Activated CD4-positive, alpha-beta T cell treated with anti-CD3 and anti-CD28 coated beads, Interleukin-2, amount 50 U/mL, for 48 hours (primary cell): ENCODE measurements at places on chromosomes 16 and 17.

DNA sequence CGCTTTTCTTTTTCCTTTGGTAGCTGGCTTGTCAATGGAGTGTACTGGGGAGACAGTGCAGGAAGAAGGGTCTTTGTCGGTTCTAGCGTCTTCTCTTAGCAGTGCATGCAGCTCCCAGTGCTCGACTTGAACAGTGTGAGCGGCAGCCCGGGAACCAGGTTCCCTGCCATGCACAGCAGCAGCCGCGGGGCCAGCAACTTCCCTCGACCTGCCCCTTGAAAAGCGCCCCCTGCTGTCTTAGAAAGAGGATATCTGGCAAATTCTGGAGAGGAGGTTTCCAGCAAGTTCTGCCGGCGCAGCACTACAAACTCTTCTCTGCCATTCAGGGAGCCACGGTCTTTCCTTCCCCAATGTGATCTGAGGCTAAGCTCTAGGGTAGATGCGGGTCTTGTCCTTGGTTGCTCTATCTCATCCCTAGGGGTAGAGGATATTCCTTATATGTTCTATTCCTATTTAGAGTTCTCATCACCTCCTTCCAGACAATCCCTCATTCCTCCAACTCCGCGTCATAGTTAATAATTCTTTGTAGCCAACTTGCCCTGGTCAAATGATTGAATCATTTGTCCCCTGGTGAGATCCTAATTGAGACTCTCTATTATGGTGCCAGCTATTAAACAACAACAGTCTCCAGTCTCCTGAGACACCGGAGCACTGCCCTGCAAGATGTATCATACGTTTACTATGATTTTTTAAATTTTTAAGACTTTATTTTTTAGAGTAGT is 451.3 kb downstream of the PMP22 start:
- peak; percentile 3 for DNase-seq

DNA sequence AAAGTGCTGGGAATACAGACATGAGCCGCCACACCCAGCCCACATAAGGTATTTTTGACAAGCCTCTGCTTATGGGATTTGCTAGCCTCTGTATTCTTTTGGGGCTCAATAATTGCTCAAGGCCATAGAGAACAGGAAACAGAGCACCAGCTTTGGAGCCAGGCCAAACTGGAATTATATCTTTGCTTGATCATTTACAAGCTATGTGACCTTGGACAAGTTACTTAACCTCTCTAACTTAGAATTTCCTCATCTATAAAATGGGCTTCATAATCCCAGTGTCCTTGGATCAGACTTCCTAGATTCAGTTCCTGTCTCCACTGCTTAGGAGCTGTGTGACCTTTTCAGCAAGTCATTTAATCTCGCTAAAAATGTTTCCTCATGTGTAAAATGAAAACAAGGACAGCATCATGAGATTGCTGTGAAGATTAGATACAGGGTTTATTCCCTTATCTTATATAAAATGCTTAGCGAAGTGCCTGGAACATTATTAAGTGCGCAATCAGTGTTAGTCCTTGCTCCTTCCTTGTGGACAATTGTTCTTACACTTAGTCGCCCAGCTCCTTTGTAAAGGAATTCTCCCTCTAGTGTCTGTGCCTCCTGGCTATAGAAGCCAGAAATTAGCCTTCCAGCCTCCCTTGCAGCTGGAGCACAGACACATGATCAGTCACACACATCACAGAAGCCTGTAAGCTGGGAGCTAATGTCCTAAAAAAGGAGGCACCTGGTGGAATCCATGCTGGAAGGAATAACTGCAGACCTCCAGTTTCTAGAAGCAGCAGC is 16.6 kb downstream of the KRT9 start:
- no peak for DNase-seq

GRCh38 chr16:31274831-31275816 is 15.3 kb downstream of the ITGAM start:
- DNase-seq = no peak

GRCh38 chr16:69917311-69917710 is 33.8 kb upstream of the CLEC18A start:
- DNase-seq = no peak

DNA sequence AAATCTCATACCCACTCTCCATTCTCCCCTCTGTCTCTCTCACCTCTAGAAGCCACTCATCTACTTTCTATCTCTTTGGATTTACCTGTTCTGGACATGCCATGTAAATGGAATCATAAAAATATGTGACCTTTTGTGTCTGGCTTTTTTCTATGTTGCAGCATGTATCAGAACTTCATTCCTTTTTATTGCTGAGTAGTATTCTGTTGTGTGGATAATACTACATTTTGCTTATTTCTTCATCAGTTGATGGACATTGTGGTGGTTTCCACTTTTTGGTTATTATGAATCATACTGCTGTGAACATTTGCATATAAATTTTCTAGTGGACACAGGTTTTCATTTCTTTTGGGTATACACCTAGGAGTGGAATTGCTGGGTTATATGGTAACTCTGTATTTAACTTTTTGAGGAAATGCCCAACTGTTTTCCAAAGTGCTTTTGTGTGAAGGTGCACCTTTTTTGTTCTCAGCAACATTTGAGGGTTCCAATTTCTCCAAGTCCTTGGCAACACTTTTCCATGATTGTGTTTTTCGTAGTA is 18.2 kb downstream of the MRTFB start:
- DNase-seq = no peak

GRCh38 chr17:70414300-70414699 is 245.0 kb downstream of the KCNJ2 start:
- no peak for DNase-seq

- no peak for DNase-seq
These were observed 42.9 kb upstream of the NUDT7 start for GRCh38 chr16:77679391-77679790.

DNA sequence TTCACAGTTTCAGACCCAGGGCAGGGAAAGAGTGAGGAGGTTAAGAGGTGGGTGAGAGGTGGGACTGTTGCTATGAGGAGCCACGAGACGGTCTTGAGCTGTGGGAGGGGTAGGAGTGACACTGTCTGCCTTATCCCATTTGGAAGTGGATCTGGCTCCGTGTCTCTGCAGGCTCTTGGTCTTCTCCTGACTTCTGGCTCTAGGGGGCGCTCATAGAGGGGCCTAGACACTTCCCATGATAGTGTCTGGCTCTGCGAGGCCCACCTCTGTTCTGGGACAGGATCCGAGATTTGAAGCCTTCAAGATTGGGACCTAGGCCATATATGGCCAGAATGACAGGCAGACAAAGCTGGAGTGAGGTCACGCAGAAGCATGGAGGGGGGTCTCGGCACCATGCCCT is 204.5 kb downstream of the GSG1L start:
- no peak for DNase-seq

- DNase-seq = no peak
These were observed 58.4 kb downstream of the EPN2 start for GRCh38 chr17:19295473-19296135.

GRCh38 chr17:77738751-77739531 is 219.6 kb upstream of the TNRC6C start:
- no peak for DNase-seq

DNA sequence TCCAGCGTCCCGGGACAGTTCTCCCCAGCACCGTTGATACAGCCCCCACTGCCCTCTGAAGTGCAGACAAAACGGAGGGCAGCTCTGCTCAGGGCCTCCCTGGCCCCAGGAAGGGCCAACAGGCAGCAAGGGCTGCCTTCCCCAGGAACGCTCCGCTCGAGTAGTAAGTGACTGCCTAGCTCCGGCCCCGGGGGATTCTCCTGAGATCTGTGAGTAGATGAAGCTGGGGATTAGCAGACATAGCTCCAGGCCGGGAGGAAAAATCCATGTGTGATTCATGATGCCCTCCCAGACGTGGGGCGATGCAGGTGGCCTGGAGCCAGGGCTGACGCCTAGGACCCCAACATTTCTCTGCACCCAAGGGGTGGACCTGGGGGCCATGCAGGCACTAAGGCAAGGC is 85.3 kb downstream of the ENGASE start:
- no peak for DNase-seq

DNA sequence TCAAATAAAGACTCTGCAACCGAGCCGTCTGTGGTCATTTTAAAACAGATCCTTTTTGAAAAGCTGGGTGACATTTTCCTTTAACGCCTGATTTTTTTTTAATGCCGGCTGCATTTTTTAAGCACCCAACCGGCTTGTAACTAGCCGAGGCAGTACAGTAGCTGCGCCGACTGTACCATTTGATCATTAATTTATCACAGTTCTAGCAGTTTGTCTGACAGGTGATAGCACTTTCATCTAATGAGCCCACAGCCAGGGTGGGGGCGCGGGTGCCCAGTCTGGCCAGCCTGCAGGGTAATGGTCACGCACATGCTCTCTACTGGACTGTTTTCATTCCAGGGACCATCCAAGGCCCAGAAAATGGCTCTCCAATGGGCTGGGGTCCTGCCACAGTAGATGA is 68.8 kb downstream of the IRX5 start:
- DNase-seq = no peak

DNA sequence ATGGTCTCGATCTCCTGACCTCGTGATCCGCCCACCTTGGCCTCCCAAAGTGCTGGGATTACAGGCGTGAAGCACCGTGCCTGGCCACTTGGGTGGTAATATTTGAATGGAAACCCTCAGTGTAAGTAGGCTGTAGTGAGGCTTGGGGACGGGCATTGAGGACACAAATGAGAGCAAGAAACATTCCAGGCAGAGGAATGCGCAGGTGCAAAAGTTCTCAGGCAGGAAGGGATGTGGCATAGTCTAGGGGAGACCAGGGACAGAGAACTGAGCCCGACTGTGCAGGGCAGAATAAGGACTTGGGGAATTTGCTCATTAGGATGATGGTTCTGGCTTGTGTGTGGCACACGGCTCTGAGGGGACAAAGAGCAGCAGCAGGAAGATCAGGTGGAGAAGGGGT is 54.8 kb downstream of the GRB2 start:
- no peak for DNase-seq

GRCh38 chr17:299546-299945 is 53.1 kb downstream of the RPH3AL start:
- DNase-seq = no peak

- no peak for DNase-seq
These were observed 3.3 kb downstream of the ASPHD1 start for GRCh38 chr16:29903590-29903989.

DNA sequence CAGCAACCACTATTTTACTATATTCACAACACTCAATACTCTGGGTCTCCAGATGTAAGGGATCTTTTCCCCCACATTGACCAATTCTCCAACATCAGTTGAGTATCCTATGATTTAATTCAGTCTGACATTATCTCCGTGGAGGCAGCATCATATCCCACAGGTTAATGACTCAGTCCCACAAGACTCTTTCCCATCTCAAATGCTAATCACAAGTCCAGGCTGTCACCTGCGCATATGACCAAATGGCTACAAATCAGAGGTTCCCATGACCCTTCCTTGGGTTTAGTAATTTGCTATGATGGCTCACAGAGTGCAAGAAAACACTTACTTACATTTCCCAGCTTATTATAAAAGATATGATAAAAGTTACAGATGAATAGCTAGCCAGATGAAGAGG is 18.7 kb downstream of the ACSM3 start:
- no peak for DNase-seq

- no peak for DNase-seq
These were observed 130.9 kb downstream of the ANKRD11 start for GRCh38 chr16:89359264-89360147.

DNA sequence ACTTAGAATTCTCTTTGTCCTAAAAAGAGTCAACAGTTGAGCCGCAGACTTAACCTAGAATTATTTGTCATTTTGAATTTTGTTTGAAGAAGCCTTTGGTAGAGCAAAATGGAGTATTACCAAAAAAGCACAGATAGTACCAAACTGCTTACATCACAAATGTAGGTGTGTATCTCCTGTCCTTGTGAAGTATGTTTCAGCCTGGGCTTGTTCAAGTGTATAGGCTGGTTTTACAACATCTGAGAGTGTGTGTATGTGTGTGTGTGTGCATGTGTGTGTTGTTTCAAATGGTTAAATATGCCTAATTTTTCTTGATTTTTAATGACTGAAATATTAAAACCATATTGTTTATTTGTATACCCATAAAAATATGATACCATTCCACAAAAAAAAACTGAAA is 188.7 kb upstream of the AXIN2 start:
- no peak for DNase-seq

GRCh38 chr16:49766225-49766624 is 89.7 kb downstream of the ZNF423 start:
- DNase-seq = no peak

DNA sequence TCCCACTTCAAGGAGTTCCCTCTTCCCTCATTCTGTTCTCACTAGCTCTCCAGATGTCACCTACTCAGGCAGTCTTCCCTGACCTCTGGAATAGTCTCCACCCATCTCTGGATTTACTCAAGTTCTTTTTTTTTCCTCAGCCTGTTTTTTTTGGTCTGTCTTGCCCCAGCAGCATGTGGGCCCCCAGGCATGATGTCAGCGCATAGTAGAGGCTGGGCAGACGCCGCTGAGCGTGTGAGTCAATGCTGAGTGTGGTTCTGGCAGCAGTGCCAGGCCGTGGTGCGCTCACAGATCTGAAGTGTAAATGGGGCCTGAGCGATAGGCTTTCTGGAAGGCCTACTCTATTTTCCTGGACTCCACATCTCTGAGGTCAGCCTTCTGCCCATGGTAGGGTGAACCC is 2.7 kb upstream of the KCNJ18 start:
- DNase-seq = no peak

- no peak for DNase-seq
These were observed 12.8 kb upstream of the CES3 start for GRCh38 chr16:66948134-66948836.

- DNase-seq = no peak
These were observed 44.0 kb downstream of the PLCG2 start for GRCh38 chr16:81823111-81823510.

GRCh38 chr17:68020409-68020756 is 15.2 kb upstream of the KPNA2 start:
- DNase-seq = no peak

GRCh38 chr16:19011169-19011731 is 27.5 kb downstream of the TMC7 start:
- DNase-seq = no peak
